Muscle of leg (tissue), 16 donors: ENCODE measurements at places on chromosomes 6 and 20. TPM values are rescaled to one million over a fixed set of nuclear protein-coding genes. Genes with fewer than 3 reads are reported as not detected.
A peak's percentile ranks its signal among the peaks of the same experiment; 100 is the strongest.

DNA sequence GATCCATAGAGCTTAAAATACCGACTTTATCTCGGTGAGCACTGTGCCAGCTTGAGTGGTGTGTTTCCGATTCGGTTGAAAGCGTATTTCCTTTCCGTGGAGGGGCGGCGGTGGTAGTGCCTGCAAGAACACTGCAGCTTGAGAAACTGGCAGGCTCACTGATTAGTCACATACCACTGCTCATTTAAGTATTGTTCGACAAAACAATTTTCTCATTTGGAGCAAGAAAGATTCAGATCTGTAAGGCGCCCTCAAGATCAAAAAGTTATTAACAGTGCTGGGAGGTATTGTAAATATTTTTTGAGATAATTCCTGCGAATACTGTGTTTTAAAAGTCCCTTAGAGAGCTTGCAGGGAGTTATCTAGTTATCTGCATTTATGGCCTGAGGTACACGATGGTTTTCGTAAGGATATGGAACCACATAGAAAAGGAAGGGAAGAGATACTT is 1.3 kb downstream of the MAPK14 start:
- peaks cover 1% of the 10 kb centered on the region for H3K4me1 ChIP-seq
- H3K27ac ChIP-seq = peak overlapping the region; percentile 79

DNA sequence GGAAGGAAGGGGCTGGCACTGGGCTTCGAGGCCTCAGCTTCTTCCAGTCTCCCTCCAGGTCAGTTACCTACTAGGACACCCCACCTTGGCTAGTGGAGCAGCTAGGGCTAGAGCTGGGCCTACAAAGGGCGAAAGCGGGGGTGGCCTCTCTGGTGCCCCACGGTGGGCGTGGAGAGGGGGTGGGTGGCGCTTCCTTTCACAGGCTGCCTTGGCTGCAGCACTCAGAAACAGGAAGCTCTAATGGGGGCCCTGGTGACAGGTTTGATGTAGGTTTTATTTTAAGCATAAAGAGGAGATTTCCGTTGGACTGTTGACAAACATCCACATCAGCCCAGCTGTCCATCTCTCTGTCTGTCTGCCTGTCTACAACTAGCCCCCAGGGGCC is 13.4 kb downstream of the FAM110A start:
- DNase-seq = peak; percentile 36
- no peak overlapping the region for H3K4me3 ChIP-seq
- H3K4me1 ChIP-seq = peaks cover 50% of the 10 kb centered on the region
- H3K36me3 ChIP-seq = peaks cover 3% of the 10 kb centered on the region
- peaks cover 22% of the 10 kb centered on the region for H3K27me3 ChIP-seq

DNA sequence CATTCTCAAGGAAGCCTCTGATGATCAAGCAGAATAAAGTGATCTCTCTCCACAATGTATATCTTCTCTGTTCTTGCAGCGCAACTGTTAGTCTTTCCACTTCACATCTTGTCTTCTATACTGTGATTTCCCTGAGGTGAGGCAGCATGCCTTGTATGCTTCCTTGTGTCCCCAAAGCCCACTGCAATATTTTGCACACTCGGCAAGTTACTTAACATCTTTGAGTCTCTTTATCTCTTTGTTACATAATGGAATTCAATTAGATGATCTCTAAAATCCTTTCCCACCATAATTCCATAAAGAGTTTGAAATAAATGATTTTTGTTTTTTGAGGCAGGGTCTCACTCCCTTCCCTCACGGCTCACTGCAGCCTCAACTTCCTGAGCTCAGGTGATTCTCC is 40.4 kb upstream of the ALDH8A1 start:
- H3K36me3 ChIP-seq = peaks cover 2% of the 10 kb centered on the region
- H3K4me1 ChIP-seq = no peaks in the 10 kb centered on the region
- no peak for DNase-seq
- no peak overlapping the region for H3K4me3 ChIP-seq
- no peaks in the 10 kb centered on the region for H3K27me3 ChIP-seq

- no peaks in the 10 kb centered on the region for H3K4me1 ChIP-seq
- no peak for DNase-seq
- H3K4me3 ChIP-seq = no peak overlapping the region
- no peak overlapping the region for H3K27ac ChIP-seq
- H3K27me3 ChIP-seq = no peaks in the 10 kb centered on the region
These were observed 23.1 kb upstream of the VIP start for GRCh38 chr6:152727507-152727906.

DNA sequence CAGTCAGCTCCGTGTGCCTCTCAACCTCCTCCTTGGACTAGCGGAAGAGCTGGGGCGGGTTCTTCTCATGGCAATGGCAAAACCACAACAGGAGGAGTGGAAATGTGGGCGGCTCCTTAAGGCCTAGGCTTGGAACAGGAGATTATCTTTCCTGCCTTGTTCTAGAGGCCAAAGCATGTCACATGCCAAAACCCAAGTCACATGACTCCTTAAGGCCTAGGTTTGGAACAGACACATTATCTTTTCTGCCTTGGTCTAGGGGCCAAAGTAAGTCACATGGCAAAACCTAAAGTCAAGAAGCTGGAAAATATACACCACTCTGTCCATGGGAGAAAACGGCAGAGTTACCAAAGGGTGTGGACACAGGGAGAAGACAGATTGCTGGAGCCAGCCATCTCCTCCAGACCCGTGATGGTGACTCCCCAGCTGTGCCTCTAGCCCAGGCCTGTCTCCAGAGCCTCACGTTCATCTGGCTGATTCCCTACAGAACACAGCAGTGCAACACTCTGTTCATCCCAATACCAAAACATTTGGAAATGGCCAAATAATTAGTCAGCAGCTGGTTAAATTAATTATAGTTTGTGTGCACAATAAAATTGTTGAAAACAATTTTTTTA is 34.2 kb downstream of the ANKRD60 start:
- peaks cover 2% of the 10 kb centered on the region for H3K27me3 ChIP-seq
- peaks cover 2% of the 10 kb centered on the region for H3K4me1 ChIP-seq
- H3K4me3 ChIP-seq = no peak overlapping the region
- DNase-seq = no peak

Gene C6orf141
- total RNA-seq = 1.7 TPM

- peaks cover 9% of the 10 kb centered on the region for H3K36me3 ChIP-seq
- no peak for DNase-seq
- H3K4me1 ChIP-seq = peaks cover 11% of the 10 kb centered on the region
- no peak overlapping the region for H3K4me3 ChIP-seq
- H3K27me3 ChIP-seq = no peaks in the 10 kb centered on the region
These were observed 68.6 kb downstream of the ARHGAP18 start for GRCh38 chr6:129641344-129641743.

GRCh38 chr6:84583784-84584183 is 180.6 kb downstream of the TBX18 start:
- H3K27me3 ChIP-seq = no peaks in the 10 kb centered on the region
- H3K4me3 ChIP-seq = no peak overlapping the region
- DNase-seq = no peak
- no peak overlapping the region for H3K27ac ChIP-seq

DNA sequence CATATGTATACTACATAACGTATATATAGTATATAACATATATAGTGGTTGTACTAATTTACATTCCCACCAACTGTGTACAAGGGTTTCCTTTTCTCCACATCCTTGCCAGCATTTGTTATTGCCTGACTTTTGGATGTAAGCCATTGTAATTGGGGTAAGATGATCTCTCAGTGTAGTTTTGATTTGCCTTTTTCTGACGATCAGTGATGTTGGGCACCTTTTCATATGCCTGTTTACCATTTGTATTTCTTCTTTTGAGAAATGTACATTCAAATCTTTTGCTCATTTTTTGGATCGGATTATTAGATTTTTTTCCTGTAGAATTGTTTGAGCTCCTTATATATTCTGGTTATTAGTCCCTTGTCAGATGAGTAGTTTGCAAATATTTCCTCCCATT is 11.4 kb downstream of the SYNJ2 start:
- DNase-seq = no peak
- peaks cover 38% of the 10 kb centered on the region for H3K4me1 ChIP-seq
- no peaks in the 10 kb centered on the region for H3K27me3 ChIP-seq
- no peak overlapping the region for H3K27ac ChIP-seq
- peaks cover 3% of the 10 kb centered on the region for H3K36me3 ChIP-seq

GRCh38 chr6:120290964-120291363 is 941.4 kb upstream of the MAN1A1 start:
- H3K4me3 ChIP-seq = no peak overlapping the region
- no peaks in the 10 kb centered on the region for H3K27me3 ChIP-seq
- DNase-seq = no peak
- no peak overlapping the region for H3K27ac ChIP-seq

GRCh38 chr6:49515485-49516146 is 15.9 kb downstream of the GLYATL3 start:
- no peak overlapping the region for H3K27ac ChIP-seq
- H3K4me1 ChIP-seq = no peaks in the 10 kb centered on the region
- H3K4me3 ChIP-seq = no peak overlapping the region
- no peaks in the 10 kb centered on the region for H3K36me3 ChIP-seq
- H3K27me3 ChIP-seq = no peaks in the 10 kb centered on the region
- DNase-seq = no peak

DNA sequence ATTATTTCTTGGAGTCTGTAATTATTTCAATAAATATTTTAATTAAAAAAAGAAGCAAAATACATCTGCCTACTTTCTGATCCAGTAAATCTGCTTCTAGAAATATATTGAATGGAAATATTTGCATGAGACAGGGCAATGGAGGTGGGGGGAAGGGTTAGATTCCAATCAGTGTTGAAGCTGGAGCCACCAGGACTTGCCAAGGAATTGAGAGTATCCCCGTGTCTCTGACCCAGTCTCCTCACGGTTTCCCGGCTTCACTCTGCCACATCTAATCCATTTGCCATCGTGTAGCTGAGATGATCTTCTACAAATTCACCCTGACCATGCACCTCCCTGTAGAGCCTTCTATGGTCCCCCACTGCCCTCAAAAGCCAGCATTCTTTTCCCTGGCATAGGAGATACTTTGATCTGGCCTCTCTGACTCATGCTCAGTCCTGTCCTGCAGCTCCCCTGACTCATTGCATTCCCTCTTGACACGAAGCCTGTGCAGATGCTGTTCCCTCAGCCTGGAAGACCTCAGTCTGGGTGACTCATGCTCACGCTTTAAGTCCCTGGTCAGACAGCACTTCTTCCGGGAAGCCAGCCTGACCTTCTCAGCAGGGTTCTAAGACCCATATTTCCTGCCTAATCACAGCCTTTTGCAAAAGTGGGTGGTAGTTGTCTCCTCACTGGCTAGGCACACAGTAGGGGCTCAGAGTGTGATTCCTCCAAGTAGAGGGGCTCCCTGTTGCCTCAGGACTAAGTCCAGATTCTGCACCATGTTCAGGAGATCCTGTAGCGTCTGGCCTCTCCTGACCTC is 23.0 kb upstream of the FKBP1A start:
- no peak overlapping the region for H3K27ac ChIP-seq
- H3K27me3 ChIP-seq = peaks cover 11% of the 10 kb centered on the region
- H3K36me3 ChIP-seq = no peaks in the 10 kb centered on the region
- H3K4me1 ChIP-seq = no peaks in the 10 kb centered on the region
- H3K4me3 ChIP-seq = no peak overlapping the region

DNA sequence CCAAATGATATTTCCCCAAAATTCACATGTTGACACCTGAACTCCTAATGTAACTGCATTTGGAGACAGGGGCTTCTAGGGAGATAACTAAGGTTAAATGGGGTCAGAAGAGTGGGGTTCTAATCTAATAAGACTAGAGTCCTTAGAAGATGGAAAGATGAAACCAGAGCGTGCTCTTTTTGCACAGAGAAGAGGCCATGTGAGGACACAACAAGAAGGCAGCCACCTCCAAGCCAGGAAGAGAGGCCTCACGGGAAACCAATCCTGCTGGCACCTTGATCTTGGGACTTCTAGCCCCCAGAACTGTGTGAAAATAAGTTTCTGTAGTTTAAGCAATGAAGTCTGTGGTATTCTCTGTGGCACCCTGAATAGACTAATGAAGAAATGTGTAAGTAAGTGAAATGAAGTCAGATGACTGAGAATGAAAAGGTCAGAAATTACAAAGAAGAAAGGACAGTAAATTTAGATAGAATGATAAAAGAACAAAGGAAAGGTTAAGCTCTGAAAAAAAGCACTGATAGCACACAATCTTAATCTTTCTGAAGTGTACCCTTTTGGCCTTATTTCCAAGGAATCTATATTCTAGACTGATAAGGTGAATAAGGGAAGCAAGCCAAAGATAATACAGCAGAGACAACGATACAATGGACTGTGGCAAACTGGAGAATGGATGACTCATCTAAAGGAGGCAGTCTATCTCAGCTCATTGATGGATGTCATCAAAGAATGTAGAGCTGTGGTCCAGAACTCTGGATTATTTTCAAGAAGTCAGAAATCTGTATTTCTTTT is 110.4 kb downstream of the MYB start:
- no peaks in the 10 kb centered on the region for H3K4me1 ChIP-seq
- H3K4me3 ChIP-seq = no peak overlapping the region
- DNase-seq = no peak
- no peak overlapping the region for H3K27ac ChIP-seq

Gene PNPLA1
- not detected for total RNA-seq

Gene EPPIN
- not detected for total RNA-seq

Gene XKR7
- total RNA-seq = 0.04 TPM

DNA sequence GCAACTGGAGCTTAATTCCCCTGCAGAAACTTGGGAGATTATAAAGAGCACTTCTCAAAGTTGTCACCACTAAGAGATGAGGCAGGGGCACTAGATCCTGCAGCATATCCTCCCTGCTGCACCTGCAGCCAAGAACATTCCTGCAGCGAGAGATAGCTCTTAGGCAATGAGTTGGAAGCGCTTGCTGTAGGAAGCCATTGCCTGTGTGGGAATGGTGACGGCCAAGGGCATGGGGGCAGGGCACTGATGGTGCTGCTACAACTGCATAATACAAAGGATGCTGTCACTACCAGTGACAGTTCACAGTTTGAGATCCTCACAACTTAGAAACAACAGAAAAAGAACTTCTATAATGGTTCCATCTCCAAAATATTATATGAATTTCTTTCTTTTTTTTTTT is 89.9 kb downstream of the CDS2 start:
- H3K27ac ChIP-seq = no peak overlapping the region
- DNase-seq = no peak
- no peaks in the 10 kb centered on the region for H3K4me1 ChIP-seq
- no peak overlapping the region for H3K4me3 ChIP-seq
- H3K27me3 ChIP-seq = no peaks in the 10 kb centered on the region

Gene C2
- total RNA-seq = 3.7 TPM

Gene PPP1R3G
- 2.6 TPM for total RNA-seq

DNA sequence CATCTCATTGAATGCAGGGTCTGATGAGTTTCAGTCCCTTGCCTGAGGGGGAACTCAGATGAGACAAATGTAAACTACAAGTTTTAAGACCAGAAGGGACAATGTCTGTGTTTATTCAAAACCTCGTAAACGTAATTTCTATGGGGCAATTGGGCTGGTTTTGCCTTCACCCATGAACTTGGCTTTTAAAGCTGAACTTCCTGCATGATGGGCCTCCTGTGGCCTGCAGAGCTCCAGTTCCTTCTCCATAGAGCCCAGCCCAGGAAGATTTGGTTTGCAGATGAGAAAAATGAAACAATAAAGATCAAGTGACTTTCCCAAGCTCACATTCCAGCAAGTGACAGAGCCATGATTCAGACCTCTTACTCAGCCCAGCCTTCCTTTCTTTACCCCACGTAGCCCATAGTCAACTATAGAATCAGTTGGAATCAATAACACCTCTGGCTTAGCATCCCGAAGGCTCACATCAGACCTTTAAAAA is 612.3 kb downstream of the UTRN start:
- peaks cover 3% of the 10 kb centered on the region for H3K4me1 ChIP-seq
- H3K4me3 ChIP-seq = no peak overlapping the region
- DNase-seq = no peak
- no peaks in the 10 kb centered on the region for H3K36me3 ChIP-seq

GRCh38 chr20:36989797-36990196 is 38.3 kb upstream of the SAMHD1 start:
- H3K27me3 ChIP-seq = no peaks in the 10 kb centered on the region
- H3K36me3 ChIP-seq = peaks cover 3% of the 10 kb centered on the region
- no peaks in the 10 kb centered on the region for H3K4me1 ChIP-seq
- H3K27ac ChIP-seq = no peak overlapping the region
